Stimulated activated CD4-positive, alpha-beta T cell treated with anti-CD3 and anti-CD28 coated beads, Interleukin-4, amount 100 ng/mL, for 1 hour (primary cell): ENCODE measurements at places on chromosomes 12 and 14.

GRCh38 chr12:31783996-31784645 lies 55.3 kb upstream of the AMN1 start:
- DNase-seq, result no peak

GRCh38 chr12:103799504-103799856 lies 41.6 kb downstream of the NT5DC3 start:
- no peak for DNase-seq

DNA sequence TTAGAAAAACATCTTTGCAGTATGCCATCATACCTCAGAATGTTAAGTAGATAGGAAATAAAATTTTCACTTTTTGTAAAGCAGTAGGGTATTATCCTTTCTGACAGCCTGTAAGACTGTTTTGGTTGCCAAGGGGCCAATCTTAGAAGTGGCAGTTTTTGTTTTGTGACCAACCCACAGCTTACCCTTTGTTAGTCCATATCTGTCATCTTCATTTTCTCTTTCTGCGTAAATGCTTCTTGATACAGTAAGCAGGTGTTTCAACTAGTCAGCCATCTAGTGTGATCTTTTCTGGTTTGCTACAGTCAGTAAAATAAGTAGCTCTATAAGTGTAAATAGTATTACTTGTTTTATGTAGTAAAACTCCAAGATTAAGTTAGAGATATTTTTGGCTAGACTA lies 8.8 kb downstream of the PPM1A start:
- DNase-seq, result no peak

DNA sequence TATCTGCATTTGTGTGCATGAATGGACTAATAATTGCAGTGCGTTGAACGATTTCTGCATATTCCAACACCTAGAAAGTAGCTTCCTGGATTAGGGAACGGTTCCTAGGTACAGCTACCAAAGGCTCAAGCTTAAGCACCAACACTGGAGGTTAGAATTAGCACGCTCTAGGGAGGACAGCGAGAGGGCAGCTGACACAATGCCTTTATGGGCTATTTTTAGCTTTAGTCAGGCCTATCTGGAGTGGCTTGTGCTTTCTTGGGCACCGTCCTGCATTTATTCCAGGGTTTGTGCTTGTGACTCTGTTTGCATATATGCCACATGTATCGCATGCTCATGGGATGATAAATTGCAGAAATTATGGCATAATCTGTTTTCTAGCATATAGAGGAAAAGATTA lies 13.7 kb downstream of the ETV6 start:
- DNase-seq, result no peak

DNA sequence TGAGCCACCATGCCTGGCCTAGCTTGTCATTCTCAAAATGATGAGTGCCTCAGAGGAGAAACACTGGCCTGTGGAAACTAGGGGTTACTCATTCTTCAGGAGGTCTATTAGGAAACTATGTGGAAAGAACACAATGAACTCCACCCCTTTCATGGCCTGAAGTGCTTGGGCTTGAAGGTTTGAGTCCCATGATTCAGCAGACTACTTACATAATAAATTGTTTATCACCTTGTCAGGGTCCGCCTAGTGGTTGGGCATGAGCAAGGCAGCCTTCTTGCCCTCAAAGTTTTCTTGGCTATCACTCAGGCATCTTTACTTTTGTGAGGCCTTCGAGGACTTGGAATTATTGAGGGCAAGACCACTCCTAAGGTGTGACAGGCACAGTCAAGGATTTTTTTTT lies 251.2 kb downstream of the ACSS3 start:
- DNase-seq, result no peak

DNA sequence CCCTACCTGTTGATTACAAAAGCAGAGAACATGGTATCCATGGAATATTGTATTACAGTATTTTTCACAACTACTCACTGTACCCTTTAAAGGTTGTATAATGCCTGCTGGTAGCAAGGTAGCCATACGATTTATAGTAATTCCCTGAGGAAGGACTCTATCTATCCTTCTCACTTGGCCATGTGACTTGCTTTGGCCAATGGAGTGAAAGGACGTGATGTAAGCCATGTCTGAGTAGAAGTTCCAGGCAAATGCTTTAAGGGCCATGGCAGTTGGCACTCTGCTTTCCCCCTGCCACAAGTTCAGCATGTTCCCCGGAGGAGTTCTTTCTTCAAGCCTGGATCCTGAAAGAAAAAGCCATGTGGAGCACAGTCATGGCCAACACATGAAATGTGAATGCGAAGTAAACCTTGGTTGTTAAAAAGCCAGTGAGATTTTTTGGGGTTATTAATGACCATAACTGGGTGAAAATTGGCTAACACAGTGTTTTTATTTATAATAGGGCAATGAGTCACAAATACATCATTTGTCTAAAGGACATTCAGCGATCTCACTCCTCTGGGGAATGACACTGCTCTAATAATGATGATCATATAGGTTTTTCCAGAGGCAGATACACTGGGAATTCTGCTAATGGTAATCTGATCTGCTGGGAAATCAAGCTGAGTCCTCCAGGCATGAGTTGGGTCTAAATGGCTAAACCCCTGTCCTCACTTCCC lies 67.4 kb upstream of the SLC38A2 start:
- DNase-seq, result no peak

DNA sequence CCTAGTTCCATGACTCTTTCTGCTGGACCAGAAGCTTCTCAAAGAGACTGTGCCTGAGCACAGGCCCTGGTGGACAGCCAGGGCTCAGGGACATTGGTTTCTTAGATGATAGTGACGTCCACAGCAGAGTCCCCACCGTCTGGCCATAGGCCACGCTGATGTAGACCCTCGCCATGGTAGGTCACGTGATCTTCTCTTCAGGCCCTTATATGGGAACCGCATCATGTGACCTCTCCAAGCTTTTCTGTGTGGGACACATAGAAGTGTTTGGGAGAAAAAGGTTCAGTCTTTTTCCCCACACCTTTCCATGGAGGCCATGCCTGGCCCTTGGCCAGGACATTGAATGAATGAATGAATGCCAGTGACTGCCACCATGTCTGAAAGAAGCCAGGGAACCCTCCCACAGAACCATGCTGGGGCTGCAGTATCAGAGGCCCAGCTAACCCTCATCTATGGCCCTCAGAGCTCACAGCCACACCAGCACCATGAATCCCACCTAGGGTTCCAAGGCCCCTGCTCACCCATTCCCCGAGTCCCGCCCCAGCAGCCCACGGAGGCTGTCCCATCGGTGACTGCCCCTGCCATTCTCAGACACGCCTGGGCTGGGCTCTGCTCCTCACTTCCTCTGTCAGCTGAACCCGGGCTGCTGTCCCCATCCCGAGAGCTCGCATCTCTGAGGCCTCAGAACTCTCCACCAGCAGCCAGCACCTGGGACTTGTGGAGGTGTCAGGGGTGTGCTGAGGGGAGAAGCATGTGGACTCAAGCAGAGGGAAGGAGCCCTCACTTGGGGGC lies 292.1 kb downstream of the ADGRD1 start:
- DNase-seq, result no peak

DNA sequence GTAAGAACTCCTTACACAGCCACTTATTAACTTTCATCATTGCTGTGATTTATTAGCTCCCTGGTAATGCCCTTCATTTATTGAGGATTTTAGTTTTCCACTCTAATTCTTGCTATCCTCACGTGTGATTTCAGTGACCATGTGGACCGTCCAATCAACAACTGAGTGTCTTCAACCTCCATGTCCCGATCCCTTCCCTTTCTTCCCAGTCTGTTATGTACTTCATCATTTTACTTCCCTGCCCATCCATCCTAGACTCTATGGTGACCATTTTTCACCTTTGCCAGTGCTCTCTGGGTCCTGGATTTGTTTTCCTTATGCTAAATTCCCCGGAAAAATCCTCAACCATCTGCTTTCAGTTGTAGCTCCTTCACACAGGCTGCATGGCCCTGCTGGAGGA lies 111.0 kb downstream of the MSRB3 start:
- no peak for DNase-seq

DNA sequence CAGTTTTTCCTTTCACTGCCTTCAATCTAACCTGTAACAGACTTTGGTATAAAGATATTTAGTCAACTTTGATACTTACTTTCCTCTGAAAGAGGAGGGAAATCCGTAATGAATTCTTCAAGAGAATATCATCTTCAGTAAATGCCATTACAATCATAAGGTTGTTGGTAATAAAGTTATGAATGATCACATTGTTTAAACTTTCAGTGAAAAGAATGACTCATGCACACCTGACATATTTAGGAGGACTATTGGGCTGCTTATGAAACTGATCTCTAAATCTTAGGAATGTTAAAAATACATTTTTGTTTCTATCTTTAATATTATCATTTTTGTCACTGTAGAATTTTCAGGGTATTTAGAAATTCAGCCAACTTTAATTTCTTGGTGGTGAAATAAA lies 474.7 kb downstream of the SLC16A7 start:
- DNase-seq, result no peak

DNA sequence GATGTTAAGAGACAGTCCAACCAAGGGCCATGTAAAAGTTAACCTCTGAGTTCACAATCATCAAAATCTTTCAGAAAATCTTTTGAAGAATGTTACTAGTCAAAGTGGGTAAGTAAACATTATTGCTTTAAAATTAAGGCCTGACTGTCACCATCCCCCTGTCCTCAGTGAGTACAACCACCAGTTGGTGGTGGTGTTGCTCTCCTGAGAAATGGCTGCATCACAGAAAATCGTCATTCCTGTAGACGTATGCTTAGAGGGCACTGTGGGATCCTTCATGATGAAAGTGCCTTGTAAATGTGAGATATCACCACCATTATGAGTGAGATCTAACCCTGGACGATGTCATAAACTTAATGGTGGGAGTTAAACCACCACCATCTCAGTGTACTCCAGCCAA lies 451.2 kb downstream of the RPS29 start:
- no peak for DNase-seq
